ENCODE measurements at places on chromosomes 7 and 10.

DNA sequence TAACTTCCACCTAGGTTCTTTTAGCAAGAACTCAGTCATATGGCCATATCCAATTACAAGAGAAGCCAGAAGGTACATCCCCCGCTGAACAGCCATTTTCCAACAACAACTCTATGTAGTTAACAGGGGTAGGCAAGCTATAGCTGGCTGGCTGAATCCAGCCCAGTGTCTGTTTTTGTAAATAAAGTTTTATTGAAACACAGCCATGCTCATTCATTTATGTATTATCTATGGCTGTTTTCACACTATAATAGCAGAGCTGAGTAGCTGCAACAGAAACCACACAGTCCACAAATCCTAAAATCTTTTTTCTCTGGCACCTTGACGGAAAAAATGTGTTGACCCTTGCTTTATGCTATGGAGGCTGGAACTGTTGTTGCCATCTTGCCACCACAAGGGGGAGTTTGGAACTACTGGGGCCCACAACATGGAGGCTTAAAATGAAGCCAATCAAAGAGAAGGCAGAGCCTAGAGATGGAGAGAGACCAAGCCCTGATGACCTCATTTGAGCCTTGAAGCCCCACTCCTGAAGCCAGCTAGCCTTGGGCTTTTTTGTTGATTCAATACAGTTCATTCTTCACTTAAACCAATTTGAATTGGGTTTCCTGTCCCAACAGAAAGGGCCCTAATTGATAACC, 33.3 kb upstream of the XPNPEP1 start:
- DNase-seq, result peak; percentile 44

DNA sequence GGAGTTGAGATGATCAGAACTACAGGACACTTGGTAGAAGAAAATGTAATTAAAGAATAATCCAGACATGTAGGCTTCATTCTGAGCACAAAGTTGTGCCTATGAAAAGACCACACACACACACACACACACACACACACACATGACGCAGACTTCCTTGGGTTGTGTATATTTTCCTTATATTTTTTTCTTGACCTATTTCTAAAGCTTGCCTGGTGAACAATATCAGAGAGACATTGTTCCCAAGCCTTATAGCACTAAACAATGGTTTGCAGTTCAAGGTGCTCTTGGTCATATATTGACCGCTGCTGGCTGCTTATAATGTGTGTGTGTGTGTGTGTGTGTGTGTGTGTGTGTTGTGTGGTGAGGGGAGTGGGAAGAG, 202.7 kb downstream of the PRPF18 start:
- no peak for DNase-seq

- no peak for DNase-seq
These were observed 3.8 kb downstream of the STMP1 start for GRCh38 chr7:135666156-135666555.

DNA sequence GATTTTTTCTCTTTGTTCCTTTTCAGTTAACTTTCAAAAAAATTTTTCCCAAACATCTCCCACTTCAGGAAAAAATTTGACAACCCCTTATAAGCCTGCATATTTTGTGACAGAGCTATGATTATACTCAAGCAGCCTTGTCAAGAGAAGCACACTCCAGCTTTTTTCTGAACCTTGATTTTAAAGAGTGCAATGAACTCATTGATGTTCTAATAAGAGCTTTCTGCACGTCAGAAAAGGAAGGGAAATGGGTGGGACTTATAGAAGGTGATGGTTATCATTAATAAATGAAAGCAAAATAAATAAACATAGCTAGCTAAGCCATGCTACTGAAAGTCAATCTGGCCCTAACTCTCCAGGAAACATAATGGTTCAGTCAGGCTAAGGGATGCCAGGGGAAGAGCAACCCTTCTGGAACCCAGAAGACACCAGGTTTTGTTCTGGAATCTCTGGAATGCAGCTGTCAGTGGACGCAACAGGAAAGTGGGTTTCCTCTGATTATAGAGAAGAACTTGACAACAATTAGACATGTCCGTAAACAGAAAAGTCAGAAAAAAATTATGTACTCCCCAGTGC, 76.1 kb downstream of the NHLRC2 start:
- DNase-seq, result no peak

DNA sequence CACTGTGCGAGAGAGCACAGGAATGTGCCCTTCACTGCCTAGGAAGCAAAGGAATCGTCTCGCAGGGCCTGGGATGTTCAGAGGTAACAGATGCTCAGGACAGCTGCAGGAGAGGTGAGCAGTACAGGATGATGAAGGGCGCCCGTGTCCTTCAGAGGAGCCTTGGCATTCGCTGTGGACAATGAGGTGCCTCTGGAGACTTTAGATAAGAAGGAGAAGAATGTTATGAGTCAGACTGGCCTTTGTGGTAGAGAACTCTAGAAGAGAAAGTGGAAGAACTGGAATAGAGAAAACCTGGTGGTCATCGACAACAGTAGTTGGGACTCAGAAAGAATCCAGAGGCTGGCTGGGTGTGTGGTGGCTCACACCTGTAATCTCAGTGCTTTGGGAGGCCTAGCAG, 64.4 kb upstream of the LEP start:
- DNase-seq, result no peak

DNA sequence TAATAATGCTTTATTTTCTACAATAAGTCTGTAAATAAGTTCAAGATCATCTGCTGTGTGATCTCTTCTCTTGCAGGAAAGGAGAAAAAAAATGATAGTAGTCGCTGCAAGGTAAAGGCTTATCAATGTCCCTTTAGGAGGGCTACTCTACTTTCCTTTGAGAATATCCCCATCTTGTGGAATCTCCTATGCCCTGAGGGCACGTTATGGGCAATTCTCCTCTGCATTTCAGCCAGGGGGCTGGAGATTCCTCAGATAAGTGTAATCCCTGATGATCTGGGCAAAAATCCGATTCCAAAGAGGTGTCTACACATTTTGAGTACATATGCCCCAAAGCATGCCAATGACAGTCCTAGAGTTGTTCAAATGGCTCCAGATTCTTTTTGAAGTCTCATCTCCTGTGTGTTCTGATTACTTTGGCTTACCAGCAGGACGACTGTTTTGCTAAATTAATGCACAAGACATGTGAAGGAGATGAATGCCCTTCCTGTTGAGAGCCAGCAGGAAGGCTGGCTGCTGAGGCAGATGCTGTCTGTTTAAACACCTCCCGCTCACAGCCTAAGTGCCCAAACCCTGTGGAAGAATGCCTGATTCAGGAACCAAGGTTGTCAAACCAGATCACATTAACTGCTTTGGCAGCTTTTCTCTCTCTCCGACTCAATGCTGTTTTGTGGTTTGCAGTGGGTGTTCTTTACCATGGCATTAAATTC, 171.2 kb upstream of the COL1A2 start:
- DNase-seq, result no peak

- DNase-seq, result no peak
These were observed 128.9 kb downstream of the MTPAP start for GRCh38 chr10:30219971-30220751.

DNA sequence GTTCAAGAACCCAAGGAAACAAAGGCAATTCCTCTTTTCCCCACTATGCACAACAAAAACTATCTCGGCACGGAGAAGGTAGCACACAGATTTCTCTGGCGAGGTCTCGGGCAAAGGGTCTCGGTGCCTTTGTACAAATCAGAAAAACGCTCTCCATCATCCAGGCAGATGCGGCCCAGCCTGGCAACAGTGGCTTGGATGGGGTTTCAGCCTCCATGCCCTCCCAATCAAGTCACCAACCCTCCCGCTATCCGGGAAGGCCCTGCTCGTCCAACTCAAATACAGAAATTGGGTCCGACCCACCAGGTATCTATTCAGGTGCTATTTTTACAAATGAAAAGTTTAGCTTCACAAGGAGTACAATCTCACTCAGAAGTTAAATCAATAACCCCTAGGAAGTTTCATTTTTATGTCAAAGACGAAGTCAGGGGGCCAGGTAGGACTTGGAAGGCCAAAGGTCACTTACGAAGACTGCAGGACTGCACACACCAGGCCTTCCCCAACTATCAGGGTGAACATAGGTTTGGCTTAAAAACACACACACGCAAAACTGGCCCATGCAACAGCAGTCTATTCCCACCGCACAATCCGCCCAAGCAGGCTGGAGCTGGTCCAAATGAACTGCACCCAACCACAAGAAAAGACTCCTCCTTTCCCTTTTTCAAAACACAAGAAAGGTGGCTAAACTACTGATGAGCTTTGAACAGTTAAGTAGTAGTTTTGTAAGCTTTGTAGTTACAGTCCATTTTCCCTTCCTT, 43.0 kb downstream of the GNA12 start:
- DNase-seq, result no peak

DNA sequence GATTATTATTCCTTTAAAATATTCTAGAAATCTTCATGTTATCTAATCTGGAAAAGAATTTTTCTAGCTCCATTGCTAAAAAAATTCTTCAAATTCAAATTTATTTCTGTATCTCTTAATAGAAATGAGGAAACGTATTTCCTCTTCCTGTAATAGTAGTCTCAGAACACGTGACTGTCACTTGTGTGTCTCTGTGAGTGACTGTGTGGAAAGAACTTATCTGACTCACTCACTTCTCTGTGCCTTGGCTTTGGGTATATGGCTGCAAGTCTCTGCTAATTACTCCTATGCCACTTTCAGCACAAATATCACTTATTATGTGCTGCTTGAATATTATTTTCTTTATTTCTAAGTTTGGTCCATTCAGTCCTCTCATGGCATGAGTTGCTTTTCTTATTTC, 132.7 kb downstream of the CNTNAP2 start:
- DNase-seq, result no peak

- DNase-seq, result no peak
These were observed 11.7 kb downstream of the TMEM254 start for GRCh38 chr10:80090121-80090520.

- DNase-seq, result no peak
These were observed 1057.2 kb downstream of the LRMDA start for GRCh38 chr10:76488602-76489001.

- no peak for DNase-seq
These were observed 11.9 kb downstream of the PDGFA start for GRCh38 chr7:507623-508300.

DNA sequence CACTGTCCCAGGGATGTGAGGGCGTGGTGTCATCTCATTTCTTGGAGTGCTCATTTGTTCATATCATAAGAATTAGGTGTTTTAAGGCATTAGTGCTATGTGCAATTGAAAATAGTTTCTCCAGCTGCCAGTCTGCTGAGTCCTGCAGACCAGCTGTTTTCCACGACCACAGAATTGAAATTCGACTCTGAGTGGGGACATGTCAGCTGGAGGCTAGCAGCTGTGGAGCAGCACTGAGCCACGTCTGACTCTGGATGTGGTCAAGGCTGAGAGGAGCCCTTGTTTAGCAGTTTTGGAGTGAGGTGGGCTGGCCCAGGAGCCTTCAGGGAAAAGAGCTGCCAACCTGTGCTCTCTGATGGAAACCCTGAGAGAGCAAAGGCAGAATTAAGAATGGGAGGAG, 156.3 kb upstream of the GRB10 start:
- no peak for DNase-seq

GRCh38 chr7:74061840-74062539, 21.6 kb upstream of the LIMK1 start:
- peak; percentile 43 for DNase-seq

GRCh38 chr10:122476333-122476695, 15.0 kb downstream of the HTRA1 start:
- DNase-seq, result no peak

GRCh38 chr7:52897713-52898112, 137.7 kb upstream of the POM121L12 start:
- DNase-seq, result no peak

DNA sequence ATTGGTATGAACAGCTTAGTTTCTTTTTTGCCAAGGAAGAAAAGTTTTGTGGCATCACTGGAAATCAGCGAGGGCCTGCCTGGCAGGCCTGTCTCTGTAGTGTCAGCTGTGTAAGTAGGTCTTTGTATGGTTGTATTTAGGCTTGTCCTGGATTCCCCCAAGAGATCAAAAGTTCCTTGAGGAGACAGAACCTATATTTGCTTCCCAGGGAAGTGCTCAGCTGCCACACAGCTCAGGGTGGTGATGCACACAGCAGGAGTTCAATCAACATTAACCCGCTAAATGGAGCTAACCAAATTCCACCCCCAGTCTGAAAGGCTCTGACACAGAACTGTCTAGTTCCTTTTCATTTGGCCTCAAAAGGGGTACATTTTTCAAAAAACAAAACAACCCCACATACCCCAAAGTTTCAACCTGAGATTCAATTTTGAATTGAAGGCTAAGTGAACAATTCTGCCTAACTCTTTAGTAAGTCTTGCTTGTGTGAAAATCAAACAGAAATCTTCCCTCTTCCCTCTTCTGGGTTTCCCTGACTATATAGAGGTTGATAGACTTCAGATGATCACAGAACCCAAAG, 124.4 kb downstream of the CLEC2L start:
- no peak for DNase-seq

GRCh38 chr7:133436014-133436428, 183.1 kb downstream of the EXOC4 start:
- no peak for DNase-seq

GRCh38 chr10:127833804-127834203, 58.9 kb downstream of the CLRN3 start:
- no peak for DNase-seq

GRCh38 chr7:47481541-47482012, 100.3 kb downstream of the TNS3 start:
- no peak for DNase-seq

- no peak for DNase-seq
These were observed 69.2 kb upstream of the SP4 start for GRCh38 chr7:21358648-21359047.

All from stimulated activated CD4-positive, alpha-beta T cell treated with anti-CD3 and anti-CD28 coated beads, Interleukin-1b, Interleukin-23, amount 100 ng/mL, for 48 hours (primary cell).